Cardiac muscle cell (in vitro differentiated cells and primary cell): ENCODE measurements at places on chromosomes 1 and 21.

GRCh38 chr21:46114963-46115362 lies 17.1 kb downstream of the COL6A2 start:
- no peak for DNase-seq

DNA sequence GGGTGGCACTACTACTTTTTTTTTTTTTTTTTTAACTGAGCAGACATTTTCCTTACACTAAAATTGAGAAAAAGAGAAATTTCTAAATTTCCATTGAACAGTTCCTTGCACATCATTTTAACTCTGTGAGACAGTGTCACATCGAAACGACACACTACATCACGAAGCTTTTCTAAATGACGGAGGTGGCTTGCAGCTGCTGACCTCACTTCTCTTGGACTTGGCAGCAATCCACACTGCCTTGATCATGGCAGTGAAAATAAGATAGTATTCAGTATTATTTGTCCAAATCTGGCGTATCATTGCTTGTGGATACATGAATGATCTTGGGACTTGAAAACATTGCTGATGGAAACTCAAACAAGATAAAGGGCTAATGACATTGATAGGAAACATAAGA lies 80.3 kb upstream of the CYYR1 start:
- DNase-seq: no peak

DNA sequence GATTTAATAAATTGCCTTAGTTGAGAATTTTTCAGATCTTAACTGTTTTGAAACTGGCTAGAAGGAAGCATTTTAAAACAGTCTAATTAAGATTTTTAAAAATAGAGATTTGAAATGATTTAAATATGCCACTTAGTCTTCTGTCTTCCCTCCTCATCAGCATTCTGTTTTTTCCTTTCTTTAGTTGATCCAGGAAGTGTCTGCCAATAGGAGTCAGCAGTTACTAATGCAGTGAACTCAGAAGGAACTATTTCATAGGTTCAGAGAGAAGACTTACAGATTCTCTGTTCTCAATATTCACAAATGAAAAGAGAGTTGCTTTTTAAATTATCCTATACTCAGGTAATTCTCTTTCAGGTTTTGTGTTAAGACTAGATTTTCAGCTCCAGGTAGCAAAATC lies 84.5 kb downstream of the RPS6KC1 start:
- peak; percentile 25 for DNase-seq

- DNase-seq: no peak
Measured at GRCh38 chr1:21935393-21935804, 1.7 kb downstream of the HSPG2 start.

DNA sequence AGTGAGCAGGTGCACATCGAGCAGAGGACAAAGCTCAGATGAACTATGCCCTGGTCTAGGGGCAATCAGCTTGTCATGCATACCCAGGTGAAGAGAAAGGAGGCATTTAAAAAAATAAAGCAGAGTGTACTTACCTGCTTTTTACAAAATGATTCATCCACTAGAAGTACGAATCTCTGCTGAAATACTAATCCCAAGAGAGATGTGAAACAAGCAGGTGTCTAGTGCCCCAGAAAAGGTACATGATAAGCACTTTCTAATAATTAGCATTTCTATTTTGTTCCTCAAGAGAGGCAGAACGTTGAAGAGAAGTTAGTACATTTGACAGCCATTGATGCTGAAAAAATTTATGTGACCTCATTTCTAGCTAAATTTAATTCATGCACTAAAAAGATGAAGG lies 31.1 kb downstream of the CHODL start:
- no peak for DNase-seq

DNA sequence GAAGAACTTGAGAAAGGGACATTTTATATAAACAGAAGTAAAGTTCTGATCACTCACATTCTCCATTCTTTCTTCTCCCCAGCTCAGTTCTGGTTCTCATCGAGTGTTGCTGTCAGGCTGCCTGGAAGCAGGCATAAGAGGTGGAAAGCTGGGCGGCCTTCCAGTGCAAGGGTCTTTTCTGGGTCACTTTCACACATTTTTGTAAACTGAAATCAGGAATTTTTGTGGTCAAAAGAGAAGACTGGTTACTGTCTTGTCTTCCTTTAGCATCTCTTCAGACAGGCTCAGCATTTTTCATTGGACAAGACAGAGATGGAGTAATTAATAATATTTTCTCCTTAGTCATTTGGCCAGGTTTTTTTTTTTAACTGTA lies 93.7 kb downstream of the CTH start:
- DNase-seq: peak; percentile 77
